ENCODE measurements at places on chromosomes 6 and 20.

GRCh38 chr6:158222066-158222465, 53.9 kb downstream of the GTF2H5 start:
- DNase-seq: no peak

DNA sequence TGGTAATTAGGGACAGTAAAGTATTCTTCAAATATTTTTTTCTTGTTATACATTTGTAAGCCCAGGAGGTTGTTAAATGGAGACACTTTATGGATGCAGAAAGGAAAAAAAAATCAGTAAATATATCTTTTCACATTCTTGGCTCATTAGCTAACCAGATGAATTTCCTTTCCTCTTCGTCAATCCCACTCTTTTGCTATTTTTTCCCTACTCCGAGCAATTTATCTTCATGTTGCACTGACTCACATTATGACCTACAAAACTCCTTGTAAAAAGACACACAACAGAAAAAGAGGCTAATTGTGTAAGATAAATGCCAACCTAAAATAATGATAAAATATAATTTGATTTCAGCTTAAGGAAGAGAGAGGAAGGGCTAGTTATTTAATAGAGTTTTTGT, 472.9 kb upstream of the ZNF337 start:
- no peak for DNase-seq

- no peak for DNase-seq
Measured at GRCh38 chr6:130216620-130217019, 6.1 kb downstream of the SAMD3 start.

DNA sequence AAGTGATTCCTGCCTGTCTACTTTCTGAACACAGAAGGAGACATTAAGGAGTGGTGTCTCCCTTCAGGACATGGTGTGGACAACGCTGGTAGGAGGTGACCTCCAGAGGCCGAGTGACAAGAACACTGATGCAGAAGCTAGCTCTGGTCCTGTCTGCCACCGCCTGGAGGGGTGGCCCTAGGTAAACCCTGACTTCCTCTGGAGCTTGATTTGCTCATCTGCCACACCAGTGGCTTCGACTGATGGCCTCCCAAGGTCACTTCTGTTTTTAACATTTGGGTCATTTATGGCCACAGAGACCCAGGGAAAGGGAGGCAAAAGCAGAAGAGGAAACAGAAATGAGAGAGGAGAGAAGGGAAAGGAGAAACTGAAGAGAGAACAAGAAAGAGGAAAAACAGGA, 49.4 kb upstream of the SLC22A23 start:
- DNase-seq: no peak

Measured in amniotic stem cell (primary cell).